Hippocampal formation (tissue), 2 donors: ENCODE measurements at places on chromosomes 5 and 9.
A peak's percentile ranks its signal among the peaks of the same experiment; 100 is the strongest.

DNA sequence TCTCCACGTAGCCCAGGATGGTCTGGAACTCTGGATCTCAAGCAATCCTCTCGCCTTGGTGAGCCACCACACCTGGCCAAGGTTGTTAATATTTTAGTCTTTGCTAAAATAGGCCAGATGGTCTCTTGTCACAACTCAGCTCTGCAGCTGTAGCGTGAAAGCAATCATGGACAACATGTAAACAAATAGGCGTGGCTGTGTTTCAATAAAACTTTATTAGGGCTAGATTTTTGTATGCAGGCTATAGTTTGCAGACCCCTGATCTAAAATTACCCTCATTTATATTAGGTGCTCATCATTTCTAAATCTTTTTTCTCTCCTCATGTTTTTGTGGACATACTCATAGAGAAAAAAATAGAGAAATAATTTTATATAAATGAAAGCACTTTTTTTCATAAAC, 72.1 kb upstream of the SLC28A3 start:
- no peak for DNase-seq

DNA sequence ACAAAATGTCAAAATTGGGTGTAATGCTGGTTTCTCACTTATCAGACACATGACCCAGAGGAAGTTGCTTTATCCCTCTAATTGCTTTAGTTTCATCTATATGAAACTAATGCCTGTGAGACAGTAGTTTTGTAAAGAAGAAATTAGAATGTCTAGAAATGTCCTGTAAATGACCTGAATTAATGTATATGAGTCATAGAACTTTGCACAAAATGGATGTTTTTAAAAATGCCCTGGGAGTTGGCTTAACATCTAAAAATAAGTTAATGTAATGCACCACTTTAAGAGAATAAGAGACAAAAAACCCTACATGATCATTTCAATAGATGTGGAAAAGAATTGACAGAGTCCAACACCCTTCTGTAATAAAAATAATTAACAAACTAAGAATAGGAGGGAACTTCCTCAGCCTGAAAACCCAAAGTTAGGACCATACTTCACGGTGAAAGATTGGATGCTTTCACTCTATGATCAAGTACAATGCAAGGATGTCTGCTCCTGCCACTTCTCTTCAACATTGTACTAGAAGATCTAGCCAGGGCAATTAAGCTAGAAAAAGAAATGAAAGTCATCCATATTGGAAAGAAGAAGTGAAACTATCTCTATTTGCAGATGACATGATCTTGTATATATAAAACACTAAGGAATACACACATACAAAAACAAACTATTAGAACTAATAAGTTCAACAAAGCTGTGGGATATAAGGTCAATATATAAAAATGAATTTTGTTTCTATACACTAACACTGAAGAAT, 117.9 kb downstream of the MELK start:
- DNase-seq, result no peak

- DNase-seq, result no peak
These were observed 1.3 kb downstream of the RASA1 start for GRCh38 chr5:87268970-87269377.

GRCh38 chr5:137666461-137666850, 69.4 kb downstream of the KLHL3 start:
- no peak for DNase-seq

- no peak for DNase-seq
These were observed 13.3 kb downstream of the SPATA9 start for GRCh38 chr5:95669540-95669939.

- DNase-seq, result no peak
These were observed 567.0 kb upstream of the CDH18 start for GRCh38 chr5:20555034-20555433.

GRCh38 chr5:107813559-107813958, 142.8 kb upstream of the EFNA5 start:
- DNase-seq, result no peak

DNA sequence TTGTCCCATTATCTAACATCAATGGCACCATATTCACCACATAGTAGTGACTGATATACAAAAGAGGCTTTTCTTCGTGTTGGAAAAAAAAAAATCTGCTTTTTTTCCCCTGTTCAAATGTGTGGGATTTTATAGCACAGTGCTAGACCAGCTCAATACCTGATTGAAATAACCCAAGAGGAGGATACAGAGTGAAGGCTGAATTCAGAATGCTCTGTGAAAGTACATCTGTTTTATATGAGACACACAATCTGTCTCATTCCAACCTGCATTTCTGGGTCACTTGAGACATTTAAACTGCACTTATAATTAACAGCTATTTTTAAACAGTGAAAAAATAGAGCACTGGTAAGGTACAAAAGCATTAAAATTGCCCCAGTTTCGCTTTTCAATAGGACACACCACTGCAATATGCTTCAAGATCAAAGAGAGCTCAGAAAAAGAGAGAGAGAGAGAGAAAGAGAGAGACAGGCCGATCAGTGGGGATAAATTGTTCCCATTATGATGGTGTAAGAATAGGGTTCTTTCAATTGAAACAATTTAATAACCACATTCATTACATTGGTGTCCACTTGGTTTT, 179.3 kb downstream of the NR2F1-AS1 start:
- peak; percentile 27 for DNase-seq

- DNase-seq, result no peak
These were observed 71.9 kb upstream of the SLCO6A1 start for GRCh38 chr5:102570747-102571146.

- peak; percentile 49 for DNase-seq
These were observed 5.2 kb upstream of the RAPGEF6 start for GRCh38 chr5:131640043-131640856.

DNA sequence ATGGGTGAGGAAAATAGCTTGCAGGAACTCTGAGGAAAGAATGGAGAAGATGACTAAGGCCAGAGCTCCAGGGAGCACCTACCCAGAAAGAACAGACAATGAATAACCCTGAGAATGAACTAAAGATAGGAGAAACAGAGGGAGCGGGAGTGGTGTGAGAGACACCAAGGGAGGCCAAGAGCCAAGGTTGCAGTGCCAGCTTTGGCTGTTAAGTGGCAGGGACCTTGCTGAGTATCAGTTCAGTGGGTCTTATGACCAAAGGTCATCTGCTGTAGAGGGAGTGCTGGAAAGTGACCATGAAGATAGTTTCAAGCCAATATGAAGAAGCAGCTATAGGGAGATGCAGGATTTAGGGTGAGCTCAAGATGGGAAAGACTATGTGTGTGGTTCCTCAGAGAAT, 16.7 kb downstream of the P4HA2 start:
- no peak for DNase-seq

GRCh38 chr9:38118862-38119438, 49.9 kb upstream of the SHB start:
- no peak for DNase-seq

DNA sequence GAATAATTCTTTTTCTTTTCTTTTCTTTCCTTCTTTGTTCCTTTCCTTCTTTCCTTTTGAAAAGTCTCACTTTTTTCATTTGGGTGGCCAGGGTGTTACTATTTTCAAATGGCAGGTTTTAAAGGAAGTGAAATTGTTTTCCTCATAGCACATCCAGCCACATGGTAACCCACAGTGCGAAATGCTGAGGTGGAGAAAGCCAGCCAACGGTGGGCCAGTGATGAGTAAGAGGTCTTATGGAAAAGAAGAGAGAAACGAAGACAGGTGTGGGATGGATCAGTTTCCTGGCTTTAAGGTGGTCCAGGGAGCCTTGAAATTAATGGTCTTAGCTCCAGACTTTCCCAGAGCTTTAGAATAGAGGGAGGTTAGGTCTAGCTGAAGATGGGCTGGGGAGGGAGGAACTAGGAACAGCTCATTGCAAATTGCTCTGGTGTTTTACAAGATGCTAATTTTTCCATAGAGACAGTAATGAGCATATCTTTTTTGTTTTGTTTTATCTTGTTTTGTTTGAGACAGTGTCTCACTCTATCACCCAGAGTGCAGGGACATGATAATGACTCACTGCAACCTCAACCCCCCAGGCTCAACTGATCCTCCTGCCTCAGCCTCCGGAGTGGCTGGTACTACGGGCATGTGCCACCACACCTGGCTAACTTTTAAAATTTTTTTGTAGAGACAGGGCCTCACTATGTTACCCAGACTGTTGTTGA, 17.8 kb downstream of the ITK start:
- DNase-seq, result no peak

DNA sequence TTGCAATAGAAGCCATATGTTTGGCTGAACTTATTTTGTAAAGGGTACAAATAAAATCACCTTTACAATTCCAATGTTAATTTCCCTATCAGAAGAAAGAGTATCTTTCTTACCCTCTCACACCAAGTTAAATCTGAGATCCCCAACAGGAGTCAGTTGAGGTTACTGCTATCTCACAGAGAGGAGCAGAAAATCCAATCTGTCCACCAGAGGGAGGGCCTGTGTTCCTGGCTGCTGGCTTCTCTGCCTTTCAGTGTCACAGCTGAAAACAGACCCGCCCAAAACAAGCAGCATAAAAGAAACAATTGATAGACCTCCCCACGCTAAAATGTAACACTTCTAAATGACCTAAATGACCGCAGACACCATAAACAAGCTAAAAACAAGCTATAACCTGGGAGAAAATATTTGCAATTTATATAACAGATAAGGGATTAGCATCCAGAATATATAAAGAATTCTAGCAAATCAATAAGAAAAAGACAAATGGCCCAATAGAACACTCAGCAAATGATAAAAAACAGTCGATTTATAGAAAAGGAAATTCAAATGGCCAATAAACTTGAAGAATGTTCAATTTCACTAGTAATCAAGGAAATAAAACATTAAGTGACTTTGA, 24.5 kb upstream of the MVB12B start:
- DNase-seq, result peak; percentile 70

GRCh38 chr9:69168709-69169217, 5.3 kb upstream of the TJP2 start:
- DNase-seq, result no peak

GRCh38 chr5:65927503-65928321, 1.3 kb downstream of the ERBIN start:
- DNase-seq, result peak; percentile 31

- DNase-seq, result peak; percentile 11
These were observed at the start of gene PPP1R26 for GRCh38 chr9:135479469-135480052. Gene PPP1R26, plus strand, starts transcription at chr9:135479782. Its CDS starts 4,729 bp downstream, at chr9:135484511.

GRCh38 chr5:121432-121831, 29.5 kb downstream of the PLEKHG4B start:
- DNase-seq, result no peak

- no peak for DNase-seq
These were observed 249.0 kb downstream of the MLLT3 start for GRCh38 chr9:20373263-20373662.

GRCh38 chr5:34496701-34497469, 159.2 kb upstream of the RAI14 start:
- no peak for DNase-seq

GRCh38 chr5:154494036-154494435, 16.0 kb upstream of the HAND1 start:
- no peak for DNase-seq

- peak; percentile 24 for DNase-seq
These were observed 28.4 kb downstream of the PSAT1 start for GRCh38 chr9:78325343-78325742.

DNA sequence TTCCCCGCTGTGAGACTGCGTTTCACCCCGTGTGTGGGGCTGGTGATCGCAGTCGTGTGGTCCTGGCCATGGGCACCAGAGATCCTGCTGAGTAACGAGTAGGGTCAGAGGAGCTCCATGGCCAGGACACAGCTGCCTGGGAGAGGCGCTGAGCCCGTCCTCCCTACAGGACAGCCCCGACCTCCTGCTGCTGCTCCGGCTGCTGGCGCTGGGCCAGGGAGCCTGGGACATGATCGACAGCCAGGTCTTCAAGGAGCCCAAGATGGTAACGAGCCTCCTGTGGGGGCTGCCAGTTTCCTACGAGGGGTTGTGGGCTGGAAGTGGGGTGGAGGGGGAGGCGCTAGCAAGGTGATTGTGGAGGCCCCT, 11.0 kb downstream of the NELFB start:
- no peak for DNase-seq

GRCh38 chr9:78009186-78009585, 22.4 kb downstream of the GNAQ start:
- no peak for DNase-seq

DNA sequence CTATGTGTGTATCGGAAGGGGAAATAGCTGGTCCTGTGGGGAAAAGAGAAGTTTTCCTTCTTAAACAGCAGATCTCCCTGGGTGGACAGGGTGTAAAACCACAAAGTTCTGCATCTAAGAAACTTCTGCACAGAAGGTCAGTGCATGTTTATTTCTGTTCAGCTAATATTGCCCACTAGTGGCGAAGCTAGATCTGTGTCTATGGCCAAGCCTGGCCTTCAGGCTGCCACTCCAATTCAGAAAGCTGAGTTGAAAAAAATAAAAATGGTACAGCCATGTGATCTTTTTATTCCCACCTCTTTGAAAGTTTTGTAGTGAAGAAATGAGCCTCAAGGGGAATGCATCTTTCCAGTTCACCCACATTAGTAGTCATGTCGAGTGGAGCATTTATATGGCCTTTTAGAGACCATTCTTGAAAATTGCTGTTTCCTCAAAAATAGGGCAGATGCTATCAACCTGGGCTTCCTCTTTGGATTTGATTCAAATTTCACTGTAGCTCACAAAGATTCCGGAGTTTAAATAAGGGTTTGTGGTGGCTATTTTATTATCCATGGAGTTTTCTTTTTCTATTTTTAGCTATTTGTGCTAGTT, 488.0 kb downstream of the PRELID2 start:
- no peak for DNase-seq

DNA sequence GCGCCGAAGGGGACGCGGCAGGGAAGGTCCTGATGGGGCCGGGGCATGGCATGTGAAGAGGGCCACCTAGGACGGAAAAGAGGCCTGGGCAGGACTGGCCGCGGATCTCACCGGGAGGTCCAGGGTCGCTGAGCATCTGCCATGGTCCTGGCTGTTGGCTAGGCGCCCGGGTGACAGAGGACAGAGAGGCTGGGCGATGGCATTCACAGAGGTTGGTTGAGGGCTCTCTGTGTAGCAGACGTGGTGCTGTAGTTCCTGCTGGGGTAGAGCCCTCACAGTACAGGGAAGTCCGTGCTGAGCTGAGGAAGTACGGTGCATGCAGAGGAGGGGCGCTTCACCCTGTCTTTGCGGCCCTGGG, 427 bp downstream of the PCYOX1L start:
- DNase-seq, result peak; percentile 8

- DNase-seq, result no peak
These were observed 53.8 kb downstream of the MFAP3 start for GRCh38 chr5:154092356-154093141.
